ENCODE measurements at places on chromosomes 12 and 14. TPM values are rescaled to one million over a fixed set of nuclear protein-coding genes. Genes with fewer than 3 reads are reported as not detected.

Gene PZP
- total RNA-seq = 0.31 TPM

Gene TC2N
- 39.7 TPM for total RNA-seq

Gene GPR137C
- 0.54 TPM for total RNA-seq

Gene RAB5B
- total RNA-seq = 112 TPM

Gene MFAP5
- 0.38 TPM for total RNA-seq

Gene NFATC4
- total RNA-seq = 45.3 TPM

Gene OR2AP1
- total RNA-seq = not detected

Gene IPO8
- 63.3 TPM for total RNA-seq

Gene STYK1
- 1.6 TPM for total RNA-seq

Gene IFNG-AS1
- total RNA-seq = 0.85 TPM

Gene POTEG
- total RNA-seq = not detected

Gene TAMALIN
- 52.3 TPM for total RNA-seq

Gene CLMN
- 151 TPM for total RNA-seq

Gene GNB3
- total RNA-seq = 2.6 TPM

Gene SLC24A4
- total RNA-seq = 0.85 TPM

Gene PDZRN4
- 2.1 TPM for total RNA-seq

Gene IGF1
- total RNA-seq = 7.2 TPM

Gene RFX4
- total RNA-seq = not detected

Gene ERH
- 168 TPM for total RNA-seq

Gene DUSP16
- total RNA-seq = 27.4 TPM

Gene TMEM132C
- total RNA-seq = 0.28 TPM

Gene GAS2L3
- 12.6 TPM for total RNA-seq

Gene DNAJC22
- total RNA-seq = 16.2 TPM

Gene SYNE3
- 18.5 TPM for total RNA-seq

Gene HOXC11
- total RNA-seq = 1.4 TPM

Gene SCAF11
- total RNA-seq = 129 TPM

Gene KRT79
- not detected for total RNA-seq

Gene PRICKLE1
- total RNA-seq = 21.7 TPM

Gene RDH12
- total RNA-seq = 0.22 TPM

Gene LTBP2
- total RNA-seq = 10.4 TPM

Gene SLC35E3
- total RNA-seq = 8.7 TPM

Gene SLC38A4
- total RNA-seq = 0.66 TPM

Gene SERPINA1
- total RNA-seq = 1,861 TPM

Gene TGM1
- 13.1 TPM for total RNA-seq

Gene PLA2G1B
- total RNA-seq = not detected

Gene TPPP2
- not detected for total RNA-seq

Gene RBP5
- 74.6 TPM for total RNA-seq

Gene LMO3
- total RNA-seq = 3.7 TPM

Gene SOAT2
- 0.19 TPM for total RNA-seq

Gene AKAP3
- total RNA-seq = 2.7 TPM

Gene CCDC198
- 166 TPM for total RNA-seq

Gene CELA1
- not detected for total RNA-seq

Gene SDSL
- total RNA-seq = 22.8 TPM

Gene TRIM9
- total RNA-seq = 2.0 TPM

Gene SLC17A8
- total RNA-seq = 0.16 TPM

Gene SIX1
- 0.16 TPM for total RNA-seq

Gene SERPINA3
- 1,762 TPM for total RNA-seq

Gene BEGAIN
- 1.4 TPM for total RNA-seq

Gene CFAP73
- 2.4 TPM for total RNA-seq

Gene KIF5A
- total RNA-seq = 1.3 TPM

Gene DCN
- total RNA-seq = 317 TPM
